ENCODE measurements at places on chromosomes 11 and 22.
A peak's percentile ranks its signal among the peaks of the same experiment; 100 is the strongest.

GRCh38 chr11:86761978-86762377 lies 38.4 kb upstream of the PRSS23 start:
- DNase-seq = peak; percentile 22

- DNase-seq = no peak
Observed at GRCh38 chr22:50606165-50606945, 5.8 kb downstream of the MAPK8IP2 start.

DNA sequence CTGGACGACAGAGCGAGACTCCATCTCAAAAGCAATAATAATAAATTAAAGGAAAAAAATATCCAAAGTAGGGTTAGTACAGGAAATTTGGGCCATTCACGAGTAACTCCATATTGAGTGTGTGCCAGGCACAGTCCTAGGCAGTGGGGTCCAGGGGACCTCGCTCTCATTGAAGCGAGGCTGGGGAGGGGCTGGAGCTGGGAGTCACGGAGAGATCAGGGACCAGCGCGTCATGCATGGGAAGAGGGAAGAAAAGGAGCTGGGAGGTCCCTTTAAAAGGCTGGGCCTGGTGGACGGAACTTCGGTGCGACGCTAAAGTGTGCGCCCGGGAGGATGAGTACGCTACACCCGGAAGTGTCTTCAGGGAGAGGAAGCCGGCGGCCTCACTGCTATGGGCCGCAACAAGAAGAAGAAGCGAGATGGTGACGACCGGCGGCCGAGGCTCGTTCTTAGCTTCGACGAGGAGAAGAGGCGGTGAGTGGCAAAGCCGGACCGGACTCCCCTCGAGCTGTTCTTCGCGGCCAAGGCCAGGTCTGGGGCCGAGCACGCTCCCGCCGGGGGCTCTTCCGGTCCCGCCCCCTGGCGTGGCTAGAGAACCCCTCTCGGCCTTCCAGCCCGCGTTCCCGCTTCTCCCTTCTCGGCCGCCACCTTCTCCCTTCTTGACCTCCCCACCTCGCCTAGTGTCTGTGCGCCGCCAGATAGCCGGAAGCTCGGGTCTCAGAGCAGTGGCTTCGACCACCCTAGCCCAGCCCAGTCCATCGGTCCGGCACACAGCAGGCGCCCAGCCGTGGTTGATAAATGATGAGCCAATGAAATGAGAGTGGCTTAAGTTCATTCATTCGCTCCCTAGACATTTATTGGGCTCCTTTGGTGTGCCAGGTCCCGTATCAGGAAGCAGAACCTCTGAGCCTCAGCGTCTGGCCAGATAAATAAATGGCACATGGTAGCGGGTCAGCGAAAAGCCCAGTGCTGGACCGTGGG lies at the start of gene NOL12:
TSS of gene NOL12 (plus strand) at position 342 of the 981 bp plus-strand sequence. CDS start at position 392, 50 bp downstream.
- DNase-seq = peak; percentile 95

- DNase-seq = no peak
Observed at GRCh38 chr11:130762638-130763037, 153.6 kb downstream of the SNX19 start.

- no peak for DNase-seq
Observed at GRCh38 chr11:111976119-111976766, 39.1 kb downstream of the DIXDC1 start.

- DNase-seq = no peak
Observed at GRCh38 chr11:132332521-132332920, 962.1 kb downstream of the NTM start.

GRCh38 chr11:88810420-88811097 lies 255.2 kb downstream of the GRM5 start:
- DNase-seq = no peak

DNA sequence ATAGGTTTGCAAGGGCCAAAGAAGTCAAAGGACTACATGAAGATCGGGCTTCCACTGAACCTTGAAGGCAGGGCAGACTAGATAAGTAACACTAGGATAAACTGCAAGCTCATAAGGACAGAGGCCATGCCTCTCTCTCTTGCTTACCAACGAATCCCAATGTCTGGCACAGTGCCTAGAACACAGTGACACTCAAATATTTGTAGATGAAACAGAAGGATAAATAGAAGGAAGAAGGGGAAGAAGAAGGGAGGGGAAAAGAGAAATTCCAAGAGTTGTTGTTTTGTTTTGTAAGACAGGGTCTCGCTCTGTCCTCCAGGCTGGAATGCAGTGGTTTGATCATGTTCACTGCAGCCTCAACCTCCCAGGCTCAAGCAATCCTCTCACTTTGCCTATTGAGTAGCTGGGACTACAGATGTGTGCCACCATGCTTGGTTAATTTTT lies 26.9 kb downstream of the SIK3 start:
- no peak for DNase-seq

- no peak for DNase-seq
Observed at GRCh38 chr22:43689356-43689755, 122.7 kb downstream of the EFCAB6 start.

GRCh38 chr11:113059548-113059947 lies 98.3 kb downstream of the NCAM1 start:
- no peak for DNase-seq

GRCh38 chr22:47192651-47193437 lies 430.4 kb downstream of the TBC1D22A start:
- peak; percentile 68 for DNase-seq

DNA sequence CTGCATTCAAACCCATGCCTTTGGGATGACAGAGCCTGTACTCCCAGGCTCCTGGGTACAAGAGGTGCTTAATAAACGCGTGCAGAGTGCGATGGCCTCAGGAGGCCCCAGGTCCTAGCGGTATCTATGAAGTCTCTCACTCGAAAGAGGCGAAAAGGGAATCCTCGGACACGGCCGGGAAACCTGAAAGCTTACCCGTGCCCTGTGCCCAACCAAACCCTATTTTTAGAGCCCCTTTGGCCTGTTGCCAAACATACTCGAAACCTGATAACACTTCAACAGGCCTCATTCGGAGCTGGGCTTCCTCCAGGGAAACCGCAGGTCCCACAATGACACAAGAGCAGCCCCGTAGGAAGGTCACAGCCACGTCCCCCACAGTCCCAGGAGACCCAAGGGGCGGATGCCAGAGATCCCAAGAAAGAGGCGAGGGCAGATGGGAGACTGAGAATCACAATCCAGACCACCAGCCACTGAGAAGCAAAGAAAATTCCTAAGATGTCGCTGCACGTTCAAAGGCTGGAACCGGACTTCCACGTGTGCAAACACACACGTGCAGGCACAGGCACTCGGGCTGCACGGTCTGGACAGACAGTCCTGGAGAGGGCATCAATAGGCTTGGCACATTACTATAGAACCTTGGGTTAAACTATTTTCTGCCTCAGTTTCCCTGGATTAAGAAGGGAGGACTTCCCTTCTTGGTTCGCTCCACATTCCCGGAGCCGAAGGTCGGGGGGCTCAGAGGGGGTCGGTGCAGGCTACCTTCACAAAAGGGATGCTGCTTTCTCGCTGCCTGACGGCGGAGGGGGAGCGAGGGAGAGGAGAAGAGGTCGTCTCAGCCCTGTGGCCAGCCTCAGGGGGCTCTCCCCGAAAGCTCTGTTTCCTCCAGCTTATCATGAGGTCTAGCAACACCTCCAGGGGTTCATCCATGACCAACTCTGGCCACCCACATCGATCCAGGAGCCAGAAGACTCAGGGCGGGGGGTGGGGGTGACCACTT lies 8.2 kb downstream of the PDGFB start:
- no peak for DNase-seq

GRCh38 chr11:69011624-69012091 lies 1.4 kb downstream of the MRGPRF start:
- no peak for DNase-seq

DNA sequence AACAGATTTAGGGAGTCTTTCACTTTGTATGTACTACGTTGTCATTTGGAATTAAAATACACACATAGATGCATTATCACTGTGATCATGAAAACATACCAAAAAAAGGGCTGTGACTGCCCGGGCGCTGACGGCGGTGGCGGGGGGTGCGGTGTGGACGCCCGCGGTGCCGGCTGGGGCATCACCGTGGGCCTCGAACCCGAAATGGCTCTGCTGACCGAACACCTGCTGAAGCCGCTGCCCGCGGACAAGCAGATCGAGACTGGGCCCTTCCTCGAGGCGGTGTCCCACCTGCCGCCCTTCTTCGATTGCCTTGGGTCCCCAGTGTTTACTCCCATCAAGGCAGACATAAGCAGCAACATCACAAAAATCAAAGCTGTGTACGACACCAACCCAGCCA lies 16.2 kb downstream of the MRGPRX4 start:
- DNase-seq = no peak

GRCh38 chr11:66557733-66558326 lies 10.6 kb downstream of the CTSF start:
- no peak for DNase-seq

GRCh38 chr11:86069408-86070101 lies 671 bp upstream of the PICALM start:
- peak; percentile 59 for DNase-seq

DNA sequence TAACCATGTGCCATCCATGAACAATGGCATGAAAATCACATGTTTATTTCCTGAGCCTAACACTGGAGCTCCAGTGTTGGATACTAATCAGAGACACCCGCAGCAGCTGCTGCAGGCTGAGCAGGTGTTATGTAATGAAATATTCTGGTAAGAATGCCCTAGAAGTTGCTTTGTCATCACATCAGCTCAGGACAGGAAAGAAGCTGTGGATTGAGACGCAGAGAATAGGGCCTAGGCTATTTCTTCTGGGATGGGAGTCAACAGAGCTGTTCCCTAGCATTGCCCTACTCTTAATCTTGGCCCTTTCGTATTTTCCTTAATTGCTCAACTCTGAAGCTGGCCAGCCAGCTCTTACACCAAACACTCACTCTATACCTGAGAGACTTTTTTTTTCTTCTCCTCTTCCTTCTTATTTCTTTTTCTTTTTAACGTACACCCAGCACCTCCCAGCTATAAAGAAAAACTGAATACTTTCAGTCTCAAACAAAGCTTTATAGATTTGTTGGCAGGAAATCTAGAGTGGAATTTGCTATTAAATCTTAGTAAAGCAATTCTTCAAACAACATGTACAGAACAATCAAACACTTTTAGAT lies 31.9 kb downstream of the RASSF10 start:
- peak; percentile 14 for DNase-seq

GRCh38 chr11:18696638-18697225 lies 1.8 kb upstream of the TMEM86A start:
- DNase-seq = no peak

GRCh38 chr11:71301046-71301857 lies 48.9 kb upstream of the SHANK2 start:
- DNase-seq = no peak

GRCh38 chr11:130868086-130868710 lies 48.1 kb downstream of the SNX19 start:
- DNase-seq = no peak

GRCh38 chr11:120482149-120482548 lies 29.4 kb upstream of the GRIK4 start:
- DNase-seq = no peak

- no peak for DNase-seq
Observed at GRCh38 chr11:114181195-114181594, 115.0 kb upstream of the NNMT start.

DNA sequence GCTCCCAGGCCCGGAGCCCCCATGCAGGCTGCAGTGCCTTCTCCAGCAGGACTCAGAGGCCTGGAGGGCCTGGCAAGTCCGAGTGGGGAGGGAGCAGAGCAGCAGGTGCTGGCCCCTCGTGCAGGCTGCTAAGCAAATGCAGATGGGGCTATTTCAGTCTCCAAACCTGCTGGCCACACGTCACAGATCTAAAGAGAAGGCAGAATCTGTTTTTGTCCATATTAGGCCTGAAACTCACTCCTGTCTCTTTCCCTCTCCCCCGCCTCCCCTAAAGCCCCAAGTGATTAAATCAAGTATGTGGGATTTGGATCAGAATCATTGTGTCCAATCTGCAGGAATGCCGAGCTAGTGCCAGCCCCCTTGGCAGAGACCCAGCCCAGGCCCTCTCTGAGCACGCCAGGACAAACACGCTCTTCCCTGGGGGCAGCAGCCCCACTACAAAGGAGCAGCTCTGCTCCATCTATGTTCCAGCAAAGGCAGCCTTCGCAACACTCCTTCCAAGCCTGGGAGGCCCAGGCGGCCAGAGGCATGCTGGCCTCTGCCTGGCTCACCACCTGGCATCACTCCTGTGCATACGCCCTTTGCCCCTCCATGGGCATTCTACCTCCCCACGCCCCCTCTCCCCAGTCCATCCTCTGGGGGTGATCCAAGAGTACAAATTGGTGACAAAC lies 26.5 kb downstream of the RPL27A start:
- no peak for DNase-seq

- DNase-seq = no peak
Observed at GRCh38 chr11:117259417-117259816, 26.9 kb downstream of the RNF214 start.

DNA sequence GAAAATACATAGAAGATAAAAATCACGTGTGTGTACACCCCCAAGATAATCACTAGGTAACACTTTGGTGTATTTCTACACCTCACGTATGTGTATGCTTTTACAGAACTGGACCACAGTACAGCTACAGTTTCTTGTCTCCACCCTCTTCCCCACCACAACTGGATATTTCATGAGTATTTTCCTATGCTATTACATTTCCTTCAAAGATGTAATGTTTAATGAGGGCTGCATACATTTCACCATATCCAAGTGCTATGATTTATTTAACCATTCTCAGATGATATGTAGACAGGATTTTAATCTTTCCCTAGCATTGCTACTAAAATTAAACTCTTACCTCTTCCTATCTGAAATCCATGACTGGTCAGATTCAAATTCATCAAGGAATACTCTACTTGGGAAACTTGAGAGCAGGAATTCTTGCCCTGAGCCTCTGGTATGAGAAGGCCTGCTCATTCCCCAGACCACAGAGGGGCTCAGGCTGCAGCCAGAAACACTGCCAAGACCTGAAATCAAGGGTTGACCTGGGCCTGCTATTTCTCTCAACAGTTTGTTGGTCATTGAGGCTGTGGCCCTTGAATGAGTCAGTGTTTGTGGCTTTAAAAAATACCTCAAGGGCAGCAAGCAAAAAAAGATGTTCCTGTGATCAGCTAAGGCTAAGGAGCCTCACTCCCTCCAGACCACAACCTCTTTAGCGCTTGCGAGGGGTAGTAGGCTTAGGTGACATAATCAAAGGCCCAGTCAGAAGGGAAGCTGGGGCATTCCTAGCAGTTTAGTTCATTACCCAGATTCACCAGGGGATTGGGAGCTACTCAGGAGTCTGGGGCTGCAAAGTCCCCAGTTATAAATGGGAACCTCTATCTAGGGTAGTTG lies 55.5 kb downstream of the ABTB2 start:
- peak; percentile 61 for DNase-seq

- no peak for DNase-seq
Observed at GRCh38 chr22:50085211-50085972, at the start of gene MLC1. Gene MLC1, minus strand, starts transcription at chr22:50085426. Its CDS starts 524 bp downstream, at chr22:50084902.

DNA sequence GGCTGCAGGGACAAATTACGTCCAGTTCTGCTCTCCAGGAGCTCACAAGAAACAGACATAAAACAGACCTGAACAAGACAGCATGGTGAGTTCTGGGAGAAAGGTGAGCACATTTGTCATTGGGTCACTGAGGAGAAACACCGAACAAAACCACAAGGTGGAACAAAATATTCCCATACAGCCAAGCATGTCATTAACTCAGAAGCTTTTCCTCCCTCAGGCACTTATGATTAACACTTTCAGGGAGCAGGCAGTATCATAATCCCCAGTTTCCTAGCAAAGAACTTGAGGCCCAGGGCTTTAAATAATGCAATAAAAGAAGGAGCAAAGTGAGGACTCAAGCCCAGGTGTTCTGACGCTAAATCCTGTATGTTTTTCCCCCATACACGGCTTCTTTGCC lies 43.0 kb downstream of the P4HA3 start:
- DNase-seq = no peak

- DNase-seq = no peak
Observed at GRCh38 chr11:351411-351810, 17.9 kb upstream of the B4GALNT4 start.

All from SK-MEL-5 (cell line).